ENCODE measurements at places on chromosomes 4 and X.

- no peak for DNase-seq
These were observed 2.1 kb upstream of the IL2 start for GRCh38 chr4:122458625-122459024.

DNA sequence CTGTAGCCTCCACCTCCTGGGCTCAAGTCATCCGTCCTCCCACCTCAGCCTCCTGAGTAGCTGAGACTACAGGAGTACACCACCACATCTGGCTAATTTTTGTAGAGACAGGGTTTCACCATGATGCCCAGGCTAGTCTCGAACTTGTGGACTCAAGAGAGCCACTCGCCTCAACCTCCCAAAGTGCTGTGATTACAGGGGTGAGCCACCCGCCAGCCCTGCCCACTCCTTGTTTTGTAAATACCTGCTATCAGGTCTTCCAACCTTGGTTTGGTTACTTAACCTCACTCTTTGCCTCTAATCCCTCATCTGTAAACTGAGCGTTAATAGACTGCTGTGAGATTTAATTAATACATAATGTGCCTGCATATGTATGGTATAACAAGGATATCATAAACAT is 803 bp downstream of the CNGA1 start:
- DNase-seq = no peak

GRCh38 chrX:72652082-72652481 is 62.0 kb downstream of the PHKA1 start:
- DNase-seq = no peak

DNA sequence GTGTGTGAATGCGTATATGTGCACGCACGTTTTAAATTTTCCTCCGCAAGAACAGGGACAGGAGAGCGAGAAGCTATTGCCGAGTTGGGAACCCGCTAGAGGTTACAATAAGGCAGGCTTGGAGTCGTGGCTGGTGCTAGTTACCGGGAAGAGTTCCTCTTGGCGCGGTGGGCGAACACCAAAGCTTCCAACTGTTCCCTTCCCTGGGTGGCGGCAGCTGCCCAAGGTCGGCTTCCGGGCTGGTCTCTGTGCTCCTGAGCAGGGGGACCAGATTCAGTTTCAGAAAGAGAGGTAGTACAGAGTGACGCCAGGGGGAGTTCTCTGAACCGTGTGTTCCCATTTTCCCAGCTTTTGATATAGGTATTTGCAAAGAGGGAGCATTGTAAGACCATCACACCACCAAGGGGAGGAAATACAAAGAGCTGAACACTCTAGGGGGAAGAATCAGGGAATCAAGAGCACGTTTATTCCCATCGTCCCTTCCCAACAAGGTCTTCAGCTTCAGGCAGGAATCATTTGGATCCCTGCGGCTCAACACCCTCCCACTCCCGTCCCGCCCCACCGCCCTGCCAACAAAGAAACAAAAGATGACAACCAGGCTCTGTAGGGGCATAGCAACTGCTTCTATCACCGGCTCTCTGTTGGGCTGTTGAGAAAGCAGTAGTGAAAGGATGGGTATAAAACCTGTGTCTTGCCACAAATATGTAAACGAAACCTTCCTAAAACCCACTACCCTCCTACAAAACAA is 113.6 kb upstream of the TEX13C start:
- DNase-seq = no peak

- no peak for DNase-seq
These were observed 471.6 kb downstream of the ZIC3 start for GRCh38 chrX:138037548-138037947.

DNA sequence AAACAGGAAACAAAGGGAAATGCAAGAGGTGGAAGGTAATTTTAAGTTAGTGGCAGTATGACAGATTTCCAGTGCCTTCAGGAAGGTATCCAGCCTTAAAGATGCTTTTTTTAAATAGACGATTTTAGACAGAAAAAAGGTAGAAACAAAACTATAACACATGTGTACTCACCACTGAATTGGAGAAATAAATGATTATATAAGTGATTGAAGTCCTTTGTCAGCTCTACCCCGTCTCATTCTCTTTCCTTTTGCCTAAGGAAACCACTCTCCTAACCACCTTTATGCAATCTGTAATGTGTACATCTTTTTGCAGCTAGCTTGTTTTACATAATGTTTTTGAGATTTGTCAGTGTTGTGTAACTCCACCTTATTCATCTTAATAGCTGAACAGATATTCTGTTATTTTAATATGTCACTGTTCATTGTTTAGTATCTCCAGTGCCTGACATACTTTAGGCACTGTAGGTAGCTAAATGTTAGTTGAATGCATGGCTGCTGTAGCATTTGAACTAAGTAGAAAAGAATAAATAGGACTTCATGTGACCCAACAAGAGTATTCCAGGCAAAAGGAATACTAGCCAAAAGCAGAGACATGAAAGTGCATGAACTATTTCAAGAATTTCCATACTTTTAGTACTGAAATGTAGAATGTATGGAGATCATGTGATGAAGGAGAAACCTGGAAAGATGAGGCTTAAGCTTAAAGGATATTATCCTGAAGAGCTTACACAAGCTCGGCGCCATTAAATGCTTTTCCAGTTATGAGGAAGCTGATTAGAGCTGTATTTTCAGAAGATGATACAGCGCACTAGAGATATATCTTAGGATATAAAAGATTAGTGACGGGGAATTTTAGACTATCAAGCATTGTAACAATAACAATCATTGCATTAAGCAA is 865 bp downstream of the FAM200B start:
- no peak for DNase-seq

DNA sequence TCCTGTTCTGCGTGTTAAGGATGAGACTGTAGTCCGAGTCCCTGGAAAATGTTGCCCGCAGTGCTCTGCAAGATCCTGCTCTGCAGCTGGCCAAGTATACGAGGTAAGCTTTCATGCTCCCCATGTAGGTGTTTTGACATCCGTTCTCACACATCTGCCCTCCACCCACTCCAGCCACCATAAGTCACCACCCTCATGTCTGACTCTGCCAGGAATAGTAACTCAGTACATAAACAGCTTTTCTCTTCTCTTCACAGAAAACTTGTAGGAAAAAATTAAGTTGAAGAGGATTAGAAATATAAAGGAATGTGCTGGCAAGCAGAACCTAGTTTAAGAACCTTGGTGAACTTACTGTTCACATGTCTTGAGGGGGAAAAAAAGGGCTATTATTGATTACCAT is 207.9 kb downstream of the FRAS1 start:
- DNase-seq = no peak

GRCh38 chr4:117676153-117676552 is 358.1 kb upstream of the NDST3 start:
- DNase-seq = no peak
